ENCODE measurements at places on chromosomes 1 and 21. TPM values are rescaled to one million over a fixed set of nuclear protein-coding genes. Genes with fewer than 3 reads are reported as not detected.

- DNase-seq, result no peak
Measured at GRCh38 chr1:175000697-175001187, 995 bp downstream of the CACYBP start.

- no peak for DNase-seq
Measured at GRCh38 chr1:197948926-197949899, 32.0 kb downstream of the LHX9 start.

DNA sequence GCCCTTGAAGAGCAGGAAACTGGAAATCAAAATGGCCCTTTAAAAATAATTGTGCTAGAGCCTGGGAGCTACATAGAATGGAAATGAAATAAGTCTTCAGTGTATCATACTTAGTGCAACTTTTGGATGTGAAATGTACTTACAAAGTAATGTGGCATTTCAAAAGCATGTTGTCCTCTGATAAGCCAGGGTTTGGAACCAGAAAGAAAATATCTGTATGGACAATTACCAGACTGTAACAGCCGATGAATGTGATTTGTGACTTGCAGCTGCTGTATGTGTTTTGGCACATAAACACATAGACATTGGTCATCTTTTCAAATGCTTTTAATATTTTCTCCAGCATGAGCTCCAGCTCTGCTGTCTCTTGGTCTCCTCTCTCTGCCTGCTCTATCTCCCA is 546.4 kb downstream of the OMA1 start:
- no peak for DNase-seq

The C1orf116 gene
- not detected for total RNA-seq

- DNase-seq, result no peak
Measured at GRCh38 chr1:86924324-86924960, 10.0 kb downstream of the HS2ST1 start.

The FAM151A gene
- total RNA-seq, result not detected

GRCh38 chr1:208171616-208172422 is 72.4 kb downstream of the PLXNA2 start:
- DNase-seq, result no peak

DNA sequence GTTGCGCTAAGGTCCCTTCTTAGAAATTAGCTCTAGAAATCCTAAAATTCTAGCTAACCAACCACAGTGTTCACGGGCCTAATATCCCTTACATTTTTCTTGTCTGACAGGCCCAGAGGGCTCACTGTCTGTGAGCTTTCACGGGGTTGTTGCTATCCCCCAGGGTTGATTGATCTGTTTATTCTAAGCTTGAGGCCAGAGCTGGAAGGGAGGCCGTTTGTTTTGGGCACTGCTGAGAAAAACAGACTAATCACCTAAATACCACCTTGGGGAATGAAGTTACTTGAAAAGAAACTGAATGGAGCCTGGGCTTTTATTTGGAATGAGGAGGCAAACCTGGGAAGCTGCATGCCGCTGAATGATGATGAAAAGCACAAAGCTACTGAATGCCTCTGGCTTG is 162.4 kb downstream of the KIF26B start:
- DNase-seq, result no peak

- no peak for DNase-seq
Measured at GRCh38 chr1:51506537-51506936, 12.5 kb downstream of the EPS15 start.

DNA sequence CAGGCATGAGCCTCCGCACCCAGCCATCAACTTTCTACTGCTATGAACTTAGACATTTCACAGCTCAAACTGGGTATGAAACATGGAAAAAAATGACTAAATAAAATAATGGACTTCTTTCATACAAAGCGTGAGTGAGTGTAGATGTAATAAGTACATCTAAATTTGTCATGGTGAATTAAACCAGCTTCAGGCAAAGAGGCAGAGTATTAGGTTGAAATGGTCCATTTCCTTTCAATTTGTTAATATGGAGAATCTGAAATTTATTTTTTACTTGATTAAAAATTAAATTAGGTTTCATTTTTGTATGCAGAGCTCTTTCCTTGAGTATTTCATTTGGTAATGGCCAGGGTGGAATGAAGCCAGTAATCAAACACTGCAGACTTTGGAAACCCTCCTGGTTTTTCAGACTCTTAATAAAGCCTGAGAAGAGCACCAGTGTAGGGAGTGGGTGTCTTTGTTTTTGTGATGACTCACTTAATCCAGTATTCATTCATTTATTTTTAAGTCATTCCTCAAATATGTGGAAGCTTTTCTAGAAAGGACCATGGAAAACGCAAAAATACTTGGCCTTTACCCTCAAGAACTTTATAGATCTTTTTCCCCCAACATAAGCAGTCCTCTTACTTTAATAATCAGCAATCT is 49.2 kb downstream of the ALG14 start:
- DNase-seq, result no peak

DNA sequence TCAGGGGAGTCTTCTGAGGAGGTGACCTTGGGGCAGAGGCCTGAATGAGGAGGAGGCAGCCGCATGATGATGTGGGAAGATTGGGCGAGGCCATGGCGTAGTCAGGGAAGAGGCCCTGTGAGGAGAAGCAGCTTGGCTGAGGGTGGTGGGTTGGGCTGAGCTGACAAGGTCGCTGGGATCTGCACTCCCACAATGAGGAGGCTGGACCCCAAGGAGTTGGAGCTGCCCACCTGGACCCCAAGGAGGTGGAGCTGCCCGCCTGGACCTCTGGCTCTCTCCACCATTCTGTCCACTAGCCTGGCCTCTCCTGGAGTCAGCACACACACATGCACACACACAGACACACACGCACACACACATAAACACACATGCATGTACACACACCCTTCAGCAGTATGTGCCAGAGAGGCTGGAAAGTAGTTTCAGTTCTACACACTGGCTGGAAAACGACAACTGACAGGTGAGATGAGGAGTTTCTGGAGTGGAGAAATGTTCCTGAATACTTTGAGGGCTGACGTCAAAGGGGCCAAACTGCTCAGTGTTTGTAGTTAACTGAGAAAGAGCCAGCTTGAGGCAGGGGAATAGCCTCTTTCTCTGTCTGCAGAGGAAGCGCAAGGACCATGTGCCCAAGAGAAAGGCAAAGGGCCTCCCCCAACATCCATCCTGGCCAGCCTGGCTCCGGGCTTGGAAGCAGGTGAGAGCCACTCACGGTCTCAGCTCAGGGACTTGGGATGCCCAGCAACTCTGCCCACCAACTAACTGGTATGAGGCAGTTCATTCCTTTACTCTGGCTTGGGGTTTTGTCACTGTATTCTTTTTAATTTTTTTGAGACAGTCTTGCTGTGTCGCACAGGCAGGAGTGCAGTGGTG is 7.1 kb downstream of the SMPDL3B start:
- no peak for DNase-seq

DNA sequence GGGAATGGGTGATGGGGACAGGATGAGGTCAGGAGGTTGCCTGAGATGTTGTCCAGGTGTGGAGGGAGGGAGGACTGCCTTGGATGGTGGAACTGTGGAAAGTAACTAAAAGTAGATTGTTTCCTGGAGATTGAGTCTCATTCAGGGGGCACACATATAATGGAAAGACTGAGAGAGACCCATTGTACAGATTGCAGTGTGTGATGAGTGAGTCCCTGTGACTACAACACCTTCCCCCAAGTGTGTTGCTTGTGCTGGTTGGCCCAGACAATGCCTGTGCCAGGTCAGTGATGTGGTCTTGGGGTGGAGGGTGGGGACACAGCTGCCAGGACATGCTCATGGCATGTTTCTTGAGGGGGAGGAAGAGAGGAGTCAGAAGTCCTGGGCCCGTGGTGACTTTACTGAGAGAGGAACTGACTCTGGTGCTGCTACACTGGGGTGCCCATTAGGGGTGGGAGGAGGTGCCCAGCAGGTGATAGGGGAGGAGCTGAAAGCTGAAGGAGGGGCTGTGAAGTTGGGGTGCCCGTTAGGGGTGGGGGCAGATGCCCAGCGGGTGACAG is 5.2 kb downstream of the SNAP47 start:
- DNase-seq, result no peak

The ORC1 gene
- total RNA-seq, result 39.8 TPM

DNA sequence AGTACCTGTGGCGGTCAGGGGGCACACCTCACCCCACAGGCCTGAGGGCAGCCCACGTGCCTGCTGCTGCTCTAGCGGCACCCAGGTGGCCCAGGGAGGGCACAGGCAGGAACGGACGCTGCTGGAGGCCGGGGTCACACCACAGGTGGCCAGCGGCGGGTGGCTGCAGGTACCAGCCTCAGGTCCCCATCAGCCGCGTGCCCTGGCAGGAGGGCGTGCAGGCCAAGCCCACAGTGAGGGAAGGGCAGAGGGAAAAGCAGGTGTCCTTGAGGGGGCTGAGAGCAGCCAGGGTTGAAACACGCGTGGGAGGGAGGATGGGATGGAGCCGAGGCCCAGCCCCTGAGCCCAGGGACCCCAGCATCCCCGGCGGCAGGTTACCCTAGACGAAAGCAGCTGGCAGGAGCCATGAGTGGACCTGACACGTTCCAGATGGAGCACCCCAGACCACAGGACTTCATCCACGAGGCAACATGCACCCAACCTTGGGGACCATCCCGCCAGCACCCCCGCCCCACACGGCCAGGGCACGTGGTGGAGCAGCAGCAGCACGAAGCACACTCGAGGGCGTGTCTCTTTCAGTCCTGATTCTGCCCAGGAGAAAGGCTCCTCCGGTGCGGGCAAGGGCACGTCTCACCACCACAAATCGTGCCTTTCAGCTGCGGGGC is 3.7 kb downstream of the SLC19A1 start:
- DNase-seq, result no peak

DNA sequence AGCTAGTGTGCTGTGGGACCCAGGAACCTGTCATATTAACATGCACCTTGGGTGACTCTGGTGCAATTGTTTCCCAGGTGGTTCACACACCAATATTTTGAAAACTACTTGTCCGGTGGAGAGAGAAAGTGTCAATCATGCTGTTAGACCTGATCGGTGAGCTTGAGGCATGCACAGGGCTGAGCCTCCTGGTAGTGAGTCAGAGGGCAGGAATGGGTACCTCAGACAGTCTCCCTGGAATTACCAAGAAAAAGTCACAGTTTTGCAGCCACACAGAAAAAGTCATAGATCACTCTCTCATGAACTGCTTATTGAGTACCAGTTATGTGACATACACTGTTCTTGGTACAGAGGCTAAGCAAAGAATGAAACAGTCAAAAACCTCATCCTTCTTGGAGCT is 140.1 kb upstream of the NFIA start:
- DNase-seq, result no peak

The SYCP1 gene
- not detected for total RNA-seq

DNA sequence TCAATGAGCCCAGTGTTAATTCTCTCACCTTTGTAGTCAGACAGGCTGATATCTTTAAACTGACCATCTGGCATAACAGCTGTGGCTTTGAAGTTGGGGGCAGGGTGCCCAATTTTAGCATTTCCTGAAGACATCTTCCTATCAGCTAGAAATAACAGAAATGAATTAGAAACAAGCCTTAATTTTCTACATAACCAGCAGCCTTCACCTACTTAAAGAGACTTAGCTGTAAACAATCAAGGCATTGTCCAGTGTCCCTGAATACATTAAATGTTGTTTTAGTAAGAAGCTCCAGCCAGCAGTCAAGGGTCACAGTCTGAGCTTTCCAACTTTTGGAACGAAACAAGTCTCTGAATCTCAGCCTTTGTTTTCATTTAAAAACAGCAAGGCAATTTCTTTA is 2.8 kb downstream of the PRDX1 start:
- no peak for DNase-seq

GRCh38 chr1:41860214-41860613 is 58.5 kb downstream of the HIVEP3 start:
- DNase-seq, result no peak

DNA sequence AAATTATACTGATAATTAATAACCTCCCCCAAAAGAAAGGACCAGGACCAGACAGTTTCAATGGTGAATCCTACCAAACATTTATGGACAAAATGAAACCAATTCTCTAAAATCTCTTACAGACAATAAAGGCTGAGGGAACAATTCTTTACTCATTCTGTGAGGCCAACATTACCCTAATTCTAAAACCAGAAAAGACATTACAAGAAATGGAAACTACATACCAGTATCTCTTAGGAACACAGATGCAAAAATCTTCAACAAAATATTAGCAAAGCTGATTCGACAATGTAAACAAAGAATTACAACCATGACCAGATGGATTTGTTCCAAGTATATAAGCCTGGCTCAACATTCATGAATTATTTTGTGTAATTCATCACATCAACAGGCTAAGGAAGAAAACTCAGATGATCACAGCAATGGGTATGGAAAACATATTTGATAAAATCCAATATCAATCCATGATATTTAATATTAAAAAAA is 8.6 kb downstream of the TMED5 start:
- no peak for DNase-seq

The NTNG1 gene
- total RNA-seq, result not detected

- DNase-seq, result no peak
Measured at GRCh38 chr1:68377098-68377497, 72.7 kb downstream of the RPE65 start.

Data from CD8-positive, alpha-beta memory T cell (primary cell).